ENCODE measurements at places on chromosomes 7 and 10.

DNA sequence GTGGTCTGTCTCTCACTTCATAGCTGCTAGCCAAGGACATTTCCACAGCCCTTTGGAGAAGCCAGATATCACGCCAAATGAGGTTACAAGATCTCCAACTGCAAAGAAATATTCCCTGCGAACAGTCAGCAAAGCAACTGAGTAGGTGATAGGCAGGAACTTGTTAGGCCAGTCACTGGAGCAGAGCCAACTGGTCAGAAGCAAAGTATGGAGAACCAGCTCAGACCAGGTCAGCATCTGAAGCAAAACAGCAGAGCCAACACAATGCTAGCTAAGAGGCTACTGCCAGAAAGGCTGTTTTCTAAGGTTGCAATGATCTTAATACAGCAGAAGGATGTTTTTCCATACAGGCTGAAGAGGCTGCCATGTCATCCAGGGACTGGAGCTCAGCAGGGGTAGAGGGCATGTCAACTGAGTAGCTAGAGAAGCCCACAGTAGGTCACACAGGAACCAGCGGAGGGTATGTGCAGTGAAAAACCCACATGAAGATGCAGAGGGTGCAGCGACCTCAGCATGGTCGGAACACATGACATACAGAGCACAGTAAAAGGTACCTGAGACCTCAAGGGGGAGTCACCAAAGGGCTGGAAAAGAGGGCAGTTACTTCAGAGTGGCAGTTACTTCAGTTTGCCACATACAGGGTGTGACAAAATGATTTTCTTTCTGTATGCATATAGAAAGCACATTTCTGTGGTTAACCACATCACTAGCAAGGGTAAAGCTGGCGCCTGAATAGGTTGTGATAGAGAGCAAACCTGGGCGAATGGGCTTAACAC is 8.9 kb downstream of the SEC31B start:
- no peak for DNase-seq

- no peak for DNase-seq
Observed at GRCh38 chr7:131354390-131354789, 26.7 kb downstream of the MKLN1 start.

GRCh38 chr10:35888400-35888799 is 246.3 kb upstream of the FZD8 start:
- no peak for DNase-seq

DNA sequence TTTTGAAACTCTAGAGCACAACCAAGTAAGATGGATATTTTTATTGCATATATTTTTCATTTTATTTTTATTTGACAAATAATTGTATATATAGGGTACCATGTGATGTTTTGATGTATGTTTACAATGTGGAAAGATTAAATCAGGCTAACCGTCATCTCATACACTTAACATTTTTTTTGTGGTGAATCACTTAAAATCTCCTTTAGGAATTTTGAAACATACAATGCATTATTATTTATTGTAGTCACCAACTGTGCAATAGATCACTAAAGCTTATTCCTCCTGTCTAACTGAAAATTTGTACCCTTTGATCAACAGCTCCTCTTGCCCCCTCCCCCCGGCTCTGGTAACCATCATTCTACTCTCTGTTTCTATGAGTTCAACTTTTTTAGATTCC is 77.2 kb downstream of the DNAH11 start:
- no peak for DNase-seq

GRCh38 chr10:14502431-14502830 is 171.7 kb upstream of the FRMD4A start:
- no peak for DNase-seq

GRCh38 chr7:124349443-124349842 is 316.6 kb upstream of the TMEM229A start:
- no peak for DNase-seq

DNA sequence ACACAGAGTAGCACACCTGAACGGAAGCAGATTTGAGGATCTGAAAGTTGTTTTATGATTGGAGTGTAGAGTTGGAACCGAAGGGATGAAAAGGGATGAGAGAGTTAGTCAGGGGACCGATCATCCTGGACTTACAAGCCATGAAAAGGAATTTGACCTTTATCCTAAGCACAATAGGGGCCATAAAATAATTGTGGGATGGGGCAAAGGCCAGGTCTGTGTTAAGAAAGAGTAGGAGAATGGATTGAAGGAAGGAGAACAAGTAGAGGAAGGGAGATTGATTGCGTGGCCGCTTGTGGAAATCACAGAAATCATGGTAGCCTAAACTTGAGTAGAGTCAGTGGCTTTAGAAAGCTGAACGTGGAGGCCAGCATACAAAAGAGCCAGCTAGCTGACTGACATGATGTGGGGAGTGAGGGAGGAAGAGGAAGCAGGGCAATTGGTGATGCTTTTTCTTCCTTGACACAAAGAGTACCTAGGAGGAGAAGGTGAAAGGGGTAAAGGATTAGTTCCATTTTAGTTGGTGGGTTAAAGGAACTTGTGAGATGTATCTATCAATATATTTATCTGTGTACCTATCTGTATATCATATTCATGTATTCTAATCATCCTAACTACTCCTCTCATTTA is 67.1 kb upstream of the RPA3 start:
- no peak for DNase-seq

- DNase-seq = peak; percentile 7
Observed at GRCh38 chr7:48255046-48255445, 83.8 kb downstream of the ABCA13 start.

- DNase-seq = no peak
Observed at GRCh38 chr10:111973306-111973705, 210.3 kb downstream of the GPAM start.

GRCh38 chr7:128705891-128706333 is 33.2 kb upstream of the CALU start:
- peak; percentile 51 for DNase-seq

DNA sequence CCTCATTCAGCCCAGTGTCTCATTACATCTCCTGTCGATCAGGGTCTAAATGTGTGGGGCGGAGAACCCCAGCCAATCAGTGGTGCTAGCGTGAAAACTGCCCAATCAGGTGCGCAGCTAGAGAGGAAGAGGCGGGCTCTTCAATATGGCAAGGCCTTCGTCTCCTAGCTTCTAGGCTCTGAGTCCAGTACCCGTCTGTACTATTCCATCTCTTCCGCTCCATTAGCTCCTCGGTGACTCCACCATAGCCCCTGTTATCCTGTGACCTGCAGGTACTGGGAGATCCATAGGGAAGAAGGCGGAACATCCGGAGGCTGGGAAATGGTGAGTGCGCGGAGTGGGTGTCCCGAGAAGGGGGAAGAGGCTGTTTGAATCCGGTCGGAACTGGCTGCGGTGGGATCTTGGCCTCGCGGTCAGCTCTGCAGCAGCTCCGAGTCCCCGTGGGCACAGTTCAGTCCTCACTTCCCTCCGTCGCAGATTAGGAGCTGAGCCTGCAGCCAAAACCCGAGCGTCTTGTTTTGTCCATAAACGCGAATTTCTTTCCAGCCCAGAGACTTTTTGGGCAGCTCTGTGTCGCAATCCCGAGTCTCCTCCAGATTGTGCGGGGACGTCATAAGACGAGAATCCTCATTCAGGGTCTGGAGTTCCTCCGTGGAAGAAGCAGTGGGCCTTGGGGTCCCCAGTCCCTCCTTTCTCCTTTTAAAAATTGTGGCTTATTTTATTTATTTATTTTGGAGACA is at the start of gene ZNF727:
TSS of gene ZNF727 (plus strand) at position 134 of the 740 bp plus-strand sequence. CDS start at position 322, 188 bp downstream.
- DNase-seq = no peak

GRCh38 chr10:23694921-23695824 is 256.3 kb downstream of the OTUD1 start:
- peak; percentile 53 for DNase-seq

- DNase-seq = no peak
Observed at GRCh38 chr7:39882148-39882784, 67.8 kb upstream of the CDK13 start.

- no peak for DNase-seq
Observed at GRCh38 chr10:123428391-123428790, 237.8 kb upstream of the GPR26 start.

DNA sequence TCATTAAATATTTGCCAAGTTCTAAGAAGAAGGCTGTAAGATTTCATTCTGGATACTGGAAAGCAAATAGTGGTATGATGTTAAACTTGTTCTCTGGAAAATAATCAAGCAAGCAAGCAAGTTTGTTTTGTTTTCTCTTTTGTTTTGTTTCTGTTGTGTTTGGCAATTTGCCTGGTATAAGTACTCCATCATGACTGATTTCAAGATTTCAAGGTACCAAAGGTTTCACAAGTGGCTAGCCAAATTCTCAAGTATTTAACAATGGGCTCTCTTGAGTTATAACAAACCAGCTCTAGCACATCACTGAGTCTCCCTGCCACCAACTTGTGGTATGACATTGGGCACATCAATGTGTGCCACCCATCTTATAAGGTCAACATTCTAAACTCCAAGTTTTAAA is 151.7 kb upstream of the IGFBP3 start:
- no peak for DNase-seq

GRCh38 chr7:47221826-47222225 is 360.1 kb downstream of the TNS3 start:
- DNase-seq = no peak

- no peak for DNase-seq
Observed at GRCh38 chr10:51651063-51651462, 48.3 kb downstream of the CSTF2T start.

DNA sequence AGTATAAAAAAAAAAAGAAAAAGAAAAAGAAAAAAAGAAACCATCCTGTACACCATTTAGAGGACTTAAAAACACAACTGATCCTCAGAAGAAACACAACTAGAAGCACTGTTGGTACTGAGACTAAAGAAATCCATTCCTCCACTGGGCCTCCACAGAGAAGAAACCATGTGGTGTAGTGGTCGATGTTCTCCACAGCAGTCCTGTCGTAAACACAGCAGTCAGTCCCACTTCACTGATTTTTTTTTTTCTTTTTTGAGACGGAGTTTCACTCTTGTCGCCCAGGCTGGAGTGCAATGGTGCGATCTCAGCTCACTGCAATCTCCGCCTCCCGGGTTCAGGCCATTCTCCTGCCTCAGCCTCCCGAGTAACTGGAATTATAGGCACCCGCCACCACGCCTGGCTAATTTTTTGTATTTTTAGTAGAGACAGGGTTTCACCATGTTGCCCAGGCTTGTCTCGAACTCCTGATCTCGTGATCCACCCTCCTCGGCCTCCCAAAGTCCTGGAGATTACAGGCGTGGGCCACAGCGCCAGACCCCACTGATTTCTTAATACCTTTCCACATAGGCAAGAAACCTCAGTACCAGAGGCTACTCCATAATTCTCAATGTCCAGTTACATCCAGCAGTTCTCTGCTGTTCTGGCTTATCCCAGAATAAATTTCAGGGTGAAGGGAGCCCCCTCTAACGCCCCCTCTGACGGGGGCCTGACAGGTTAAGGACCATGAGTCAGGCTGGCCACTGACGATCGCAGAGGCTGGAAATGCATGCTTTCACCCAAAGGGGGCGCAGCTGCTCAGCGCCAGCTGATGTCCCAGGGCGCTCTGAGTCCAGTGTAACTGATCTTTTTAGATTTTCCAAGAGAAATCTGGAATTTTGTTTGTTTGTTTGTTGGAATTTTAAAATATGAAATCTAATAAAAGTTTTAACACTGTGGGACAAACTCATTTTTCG is 24.8 kb upstream of the FFAR4 start:
- DNase-seq = peak; percentile 48

DNA sequence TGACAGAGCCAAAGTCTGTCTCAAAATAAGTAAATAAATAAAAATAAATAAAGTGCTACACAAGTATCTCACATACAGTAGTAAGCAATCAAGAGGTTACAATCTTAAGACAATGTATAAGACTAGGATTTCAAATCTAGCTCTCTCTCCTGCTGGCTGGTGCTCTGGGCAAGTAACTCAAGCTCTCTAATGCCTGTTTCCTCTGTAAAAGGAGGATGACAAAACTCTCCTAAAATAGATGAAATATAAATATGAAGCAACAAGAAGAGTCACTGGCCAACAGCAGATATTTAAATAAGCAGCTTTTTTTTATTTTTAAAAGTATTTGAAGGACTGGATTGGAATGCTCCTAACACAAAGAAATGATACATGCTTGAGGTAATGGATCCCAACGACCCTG is 7.2 kb downstream of the SFMBT2 start:
- DNase-seq = no peak

DNA sequence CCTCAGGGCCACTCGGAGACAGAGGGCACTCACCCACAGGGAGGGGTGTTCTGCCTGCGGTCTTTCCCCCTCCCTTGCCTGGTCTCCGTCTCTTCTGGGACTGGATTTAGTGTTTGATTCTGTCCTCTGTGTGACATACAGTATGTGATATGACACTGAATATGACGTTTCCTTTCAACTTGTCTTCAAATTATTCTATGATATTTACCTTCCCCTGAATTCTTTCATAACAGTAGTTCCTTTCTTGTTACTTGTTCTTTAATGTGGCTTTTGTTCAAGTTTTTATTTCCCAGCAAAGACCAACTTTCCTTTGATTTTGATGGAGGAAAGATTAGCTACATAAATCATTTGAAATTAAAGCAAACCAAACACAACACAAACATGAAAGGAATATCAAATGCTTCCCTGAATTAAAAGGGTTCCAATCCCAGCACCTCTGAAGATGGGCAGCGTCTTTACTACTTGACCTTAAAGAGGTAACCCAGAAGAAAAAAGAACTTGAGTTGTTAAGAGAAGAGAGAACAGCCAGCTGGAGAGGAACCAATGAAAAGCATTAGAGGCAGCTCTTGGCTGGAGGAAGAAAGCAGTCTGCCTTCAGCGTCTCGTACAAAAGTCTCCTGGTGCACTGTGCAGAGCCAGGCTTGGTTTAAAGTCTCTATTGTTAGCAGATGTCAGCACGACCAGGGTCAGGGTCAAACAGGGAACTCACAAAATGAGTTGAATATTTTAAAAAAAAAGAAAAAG is 18.3 kb upstream of the RHEB start:
- DNase-seq = no peak

- peak; percentile 80 for DNase-seq
Observed at GRCh38 chr10:79179164-79179956, 110.6 kb downstream of the ZMIZ1 start.

DNA sequence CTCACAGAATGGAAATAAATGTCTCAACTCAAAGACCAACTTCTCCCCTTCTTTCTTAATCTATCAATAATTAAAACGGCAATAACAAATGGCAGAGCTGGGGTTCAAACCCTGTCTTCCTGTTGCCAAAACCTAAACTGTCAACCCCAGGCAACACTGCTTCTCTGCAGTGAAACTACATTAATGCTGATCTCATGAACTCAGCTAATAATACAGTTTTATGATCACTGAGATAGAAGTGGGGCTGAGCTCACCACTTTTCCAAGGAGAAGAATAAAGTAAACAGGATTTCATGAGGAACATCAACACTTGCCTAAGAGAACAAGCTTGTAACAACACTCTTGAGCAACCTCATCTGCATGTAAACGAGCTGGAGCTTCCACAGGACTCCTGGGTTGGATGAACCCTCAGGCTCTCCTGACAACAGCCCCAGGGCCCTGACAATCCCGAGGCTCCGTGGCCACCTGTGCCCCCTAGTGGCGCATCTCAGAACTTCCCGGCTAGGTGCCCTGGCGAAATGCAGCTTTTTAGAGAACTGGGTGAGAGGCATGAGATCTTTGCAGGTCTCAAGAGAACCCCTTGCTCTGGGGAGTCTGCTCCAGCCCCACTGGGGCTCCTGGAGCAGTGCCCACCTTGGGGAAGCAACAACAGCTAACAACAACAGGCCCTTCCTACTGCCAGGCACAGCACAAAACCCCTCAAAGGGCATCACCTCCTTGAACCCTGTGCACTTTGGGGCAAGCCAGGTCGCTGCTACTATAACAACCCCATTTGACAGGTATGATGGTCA is 169.3 kb downstream of the SH3PXD2A start:
- DNase-seq = peak; percentile 65

GRCh38 chr10:35574924-35575352 is 30.2 kb upstream of the GJD4 start:
- DNase-seq = peak; percentile 60
